GM04503 (cell line): ENCODE measurements at places on chromosomes 16 and 17.

DNA sequence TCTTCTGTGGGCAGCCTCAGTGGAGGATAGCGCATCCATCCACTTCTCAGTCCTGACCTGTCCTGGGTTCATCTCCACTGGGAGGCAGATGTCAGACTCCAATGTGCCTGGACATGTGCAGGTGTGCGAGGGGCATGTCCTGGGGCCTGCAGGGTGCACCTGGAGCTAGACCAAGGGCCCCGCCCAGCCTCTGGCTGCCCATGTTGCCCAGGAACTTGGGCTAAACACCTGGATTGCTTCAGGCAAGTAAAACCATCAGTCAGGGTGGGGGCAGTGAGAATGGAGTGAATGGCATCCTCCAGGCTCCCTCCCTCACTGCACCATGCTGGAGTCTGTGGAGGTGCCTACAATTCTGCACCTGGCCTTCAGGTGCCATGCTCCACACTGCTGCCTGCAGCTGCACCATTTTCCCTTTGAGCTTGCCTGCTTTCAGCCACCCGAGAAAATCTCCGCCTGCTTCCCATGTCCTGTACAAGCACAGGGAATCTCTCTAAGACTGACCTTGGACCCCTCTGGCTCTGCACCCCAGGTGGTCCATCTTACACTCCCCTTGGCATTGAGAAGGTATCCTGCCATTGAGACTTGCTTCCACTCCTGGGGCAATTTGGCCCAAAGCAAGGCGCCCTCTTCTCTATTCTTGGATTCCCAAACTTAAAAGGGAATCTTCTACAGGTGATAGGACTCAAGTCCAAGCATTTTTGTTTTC lies 2.1 kb upstream of the MFSD6L start:
- DNase-seq = no peak

DNA sequence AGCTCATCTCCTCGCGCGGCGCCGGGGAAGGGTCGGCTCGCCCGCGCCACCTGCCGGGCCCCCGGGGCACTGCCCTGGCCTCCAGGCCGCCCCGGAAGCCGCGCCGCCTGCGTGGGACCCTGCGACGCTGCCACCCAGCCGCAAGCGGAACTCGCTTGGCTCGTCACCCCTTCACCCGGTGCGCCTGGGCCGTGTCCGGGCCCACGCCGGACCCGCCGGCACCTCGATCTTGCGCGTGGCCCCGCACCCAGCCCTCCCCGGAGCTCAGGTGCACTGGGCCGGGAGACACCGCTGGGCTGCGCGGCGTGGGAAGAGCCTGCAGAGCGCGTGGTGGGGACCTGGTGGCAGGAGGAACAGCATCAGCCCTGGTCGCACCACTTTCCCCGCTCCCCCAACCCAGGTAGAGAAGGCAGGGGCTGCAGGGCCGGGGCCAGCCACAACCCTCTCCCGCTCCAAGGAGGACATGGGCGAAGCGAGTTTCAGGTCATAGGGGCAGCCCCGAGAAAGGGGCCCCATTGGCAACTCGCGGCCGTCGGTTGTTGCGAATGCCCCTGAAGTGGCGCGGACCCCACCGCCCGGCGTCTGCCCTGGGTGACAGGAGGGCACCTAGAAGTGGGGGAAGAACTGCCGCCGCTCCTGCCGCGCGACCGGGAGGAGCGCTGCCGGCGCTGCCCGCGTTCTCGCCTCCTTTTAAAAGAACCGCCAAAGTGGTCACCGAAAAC lies 363 bp upstream of the MIF4GD start:
- no peak for DNase-seq

DNA sequence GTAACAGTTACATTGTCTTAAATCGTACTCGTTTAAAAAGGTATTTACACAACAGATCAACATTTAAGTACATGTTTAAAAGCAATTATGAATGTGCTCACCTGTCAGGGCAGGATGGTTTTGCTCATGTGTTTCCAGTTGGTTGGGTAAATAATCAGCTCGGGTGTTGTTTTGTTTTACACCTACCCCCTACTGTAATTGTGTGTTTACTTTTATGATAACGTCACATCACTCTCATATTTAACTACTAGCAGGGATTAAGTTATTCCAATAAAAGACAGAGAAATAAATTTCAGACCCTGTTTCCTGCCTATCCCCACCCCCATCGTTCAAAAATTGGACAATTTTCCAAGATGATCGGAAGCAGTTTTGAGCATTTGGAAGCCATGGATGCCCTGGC lies 390.2 kb downstream of the SEC14L1 start:
- no peak for DNase-seq

GRCh38 chr17:4548721-4549531 lies 6.3 kb downstream of the MYBBP1A start:
- no peak for DNase-seq

GRCh38 chr17:30345527-30346075 lies 11.7 kb upstream of the TMIGD1 start:
- DNase-seq = no peak

DNA sequence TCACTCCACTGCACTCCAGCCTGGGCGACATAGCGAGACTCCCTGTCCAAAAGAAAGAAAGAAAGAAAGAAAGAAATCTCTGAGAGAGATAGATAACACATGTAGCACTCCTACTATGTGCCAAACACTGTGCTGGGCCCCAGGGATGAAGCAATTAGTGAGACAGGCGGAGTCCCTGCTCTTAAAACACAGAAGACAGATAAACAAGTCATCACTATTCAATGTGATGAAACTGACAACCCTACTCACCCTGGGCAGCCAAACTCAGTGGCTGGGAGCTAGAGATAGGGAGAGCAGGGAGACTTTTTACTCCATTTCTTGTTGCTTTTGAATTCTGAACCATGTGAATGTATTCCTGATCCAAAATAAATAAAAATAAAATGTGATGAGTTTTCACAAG lies 35.2 kb upstream of the GOSR2 start:
- no peak for DNase-seq
